Activated CD8-positive, alpha-beta memory T cell treated with anti-CD3 and anti-CD28 coated beads, Interleukin-2, amount 50 U/mL, for 48 hours (primary cell): ENCODE measurements at places on chromosomes 3 and 15.

GRCh38 chr3:64384561-64384960 is 159.3 kb upstream of the PRICKLE2 start:
- DNase-seq, result no peak

DNA sequence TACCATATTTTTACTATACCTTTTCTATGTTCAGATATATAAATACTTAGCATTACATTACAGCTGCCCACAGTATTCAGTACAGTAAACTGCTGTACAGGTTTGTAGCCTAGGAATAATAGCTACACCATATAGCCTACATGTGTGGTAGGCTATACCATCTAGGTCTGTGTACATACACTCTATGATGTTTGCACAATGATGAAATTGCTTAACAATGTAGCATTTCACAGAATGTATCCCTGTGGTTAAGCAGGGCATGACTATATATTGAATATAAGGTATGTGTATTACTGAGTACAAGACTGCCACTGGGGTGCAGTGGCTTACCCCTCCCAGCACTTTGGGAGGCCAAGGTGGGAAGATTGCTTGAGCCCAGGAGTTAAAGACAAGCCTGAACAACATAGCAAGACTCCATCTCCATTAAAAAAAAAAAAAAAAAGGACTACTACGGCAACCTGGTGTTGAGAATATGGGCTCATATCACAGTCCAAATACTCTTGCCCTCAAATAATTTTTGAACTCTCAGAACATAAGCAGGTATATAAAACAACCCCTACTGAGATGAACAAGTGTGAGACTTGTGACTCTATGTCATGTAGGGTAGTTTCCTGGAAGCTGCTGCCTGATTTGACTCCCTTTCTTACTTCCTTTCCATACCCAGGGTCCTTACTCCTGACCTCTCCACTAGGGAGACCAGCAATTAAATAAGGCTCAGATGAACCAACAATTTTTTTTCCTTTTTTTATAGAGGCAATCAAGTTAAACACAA is 4.8 kb downstream of the PPP1R14D start:
- no peak for DNase-seq

DNA sequence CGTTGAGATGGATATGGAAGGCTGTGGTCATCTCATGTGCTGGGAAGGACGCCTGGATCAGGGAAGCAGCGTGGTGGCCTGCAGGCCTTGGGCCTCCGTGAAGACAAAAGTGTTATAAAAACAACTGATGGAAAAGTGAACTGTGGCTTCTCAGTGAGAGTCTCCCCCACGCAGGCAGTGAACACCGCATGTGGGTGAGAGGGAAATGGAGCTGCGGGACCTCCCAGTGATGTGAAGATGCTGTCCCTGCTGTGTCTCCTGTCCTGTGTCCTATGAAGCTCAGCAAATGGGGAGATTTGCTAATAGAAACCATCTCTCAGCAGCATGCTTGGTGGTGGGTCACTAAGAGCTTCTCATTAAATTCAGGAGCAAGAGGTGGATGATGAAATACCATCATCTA is 25.1 kb downstream of the NSMCE3 start:
- DNase-seq, result no peak

DNA sequence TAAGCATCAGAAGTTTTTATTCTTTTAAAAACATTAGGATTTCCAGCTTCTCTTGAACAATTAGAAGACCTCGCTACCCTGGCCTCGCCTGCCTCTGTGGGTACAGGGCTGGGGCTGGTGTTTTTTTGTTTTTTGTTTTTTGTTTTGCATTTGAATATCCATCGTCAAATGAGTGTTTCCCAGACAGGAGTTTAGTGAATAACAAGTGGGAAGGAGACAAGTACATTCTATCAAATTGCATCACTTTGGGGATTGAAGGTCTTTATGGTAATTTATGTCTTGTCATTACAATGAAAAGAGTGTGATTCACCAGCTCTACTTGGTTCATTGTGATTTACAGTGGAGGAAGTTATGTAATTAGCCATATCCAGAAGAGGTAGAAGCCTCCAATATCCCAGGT is 161.1 kb upstream of the UBE2E1 start:
- no peak for DNase-seq

- no peak for DNase-seq
Observed at GRCh38 chr3:29711255-29711771, 430.4 kb downstream of the RBMS3 start.

DNA sequence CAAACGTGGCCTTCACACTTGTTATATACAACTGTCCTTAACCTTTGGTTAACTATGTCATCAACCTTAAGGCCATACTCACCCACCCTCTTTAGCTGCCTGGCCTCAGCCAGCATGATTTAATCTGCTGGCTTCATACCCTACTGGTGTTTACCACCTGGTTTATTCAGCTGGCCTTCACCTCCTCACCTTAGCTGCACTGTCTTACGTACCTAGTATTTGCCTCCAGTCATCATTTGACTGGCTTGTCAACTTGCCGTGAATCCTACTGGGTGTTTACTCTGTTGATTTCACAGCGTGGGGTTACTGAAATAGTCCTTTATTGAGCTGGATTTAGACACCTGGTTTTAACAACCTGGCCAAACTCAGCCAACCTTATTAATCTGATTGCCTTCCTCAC is 102.8 kb downstream of the IL12A start:
- no peak for DNase-seq

GRCh38 chr15:82549199-82549665 is 9.0 kb upstream of the RPS17 start:
- DNase-seq, result no peak

DNA sequence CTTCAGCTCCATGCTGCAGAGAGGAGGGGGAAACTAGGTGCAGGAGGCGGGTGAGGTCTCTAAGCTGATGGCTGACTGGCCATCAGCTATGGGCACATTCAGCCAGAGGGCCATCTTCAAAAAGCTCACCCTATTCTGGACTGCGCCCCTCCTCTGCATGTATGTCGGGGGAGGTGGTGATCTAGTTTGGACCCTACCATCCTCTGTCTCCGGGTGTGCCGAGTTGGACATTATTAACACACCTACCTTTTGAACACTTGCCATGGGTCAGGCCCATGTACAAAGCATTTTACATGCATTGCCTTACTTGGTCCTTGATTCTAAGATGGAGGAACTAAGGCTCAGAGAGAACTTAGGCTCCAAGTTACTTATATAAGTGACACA is 1.4 kb downstream of the NISCH start:
- no peak for DNase-seq

DNA sequence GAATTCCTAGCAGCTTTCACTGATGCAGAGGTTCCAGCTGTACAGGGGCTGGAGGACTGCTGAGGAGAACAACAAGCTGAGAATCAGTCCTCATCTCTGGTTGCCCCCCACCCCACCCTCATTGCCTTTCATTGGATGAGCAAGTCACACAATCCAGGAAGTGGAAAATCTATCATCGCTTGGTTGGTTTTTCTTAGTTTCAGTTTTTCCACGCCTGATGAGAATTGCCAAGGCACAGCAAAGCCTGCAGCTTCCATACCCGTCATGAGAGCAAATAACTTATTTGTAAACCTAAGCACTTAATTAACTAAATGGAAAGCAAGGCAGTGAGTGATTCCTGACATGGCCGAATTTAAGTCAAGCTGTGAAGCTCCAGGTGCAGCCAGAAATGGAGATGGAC is 21.4 kb upstream of the LIPC start:
- DNase-seq, result no peak

- DNase-seq, result no peak
Observed at GRCh38 chr15:52294881-52295420, 653 bp downstream of the MYO5C start.

- DNase-seq, result peak; percentile 62
Observed at GRCh38 chr3:72997421-72997961, 880 bp downstream of the PPP4R2 start.

DNA sequence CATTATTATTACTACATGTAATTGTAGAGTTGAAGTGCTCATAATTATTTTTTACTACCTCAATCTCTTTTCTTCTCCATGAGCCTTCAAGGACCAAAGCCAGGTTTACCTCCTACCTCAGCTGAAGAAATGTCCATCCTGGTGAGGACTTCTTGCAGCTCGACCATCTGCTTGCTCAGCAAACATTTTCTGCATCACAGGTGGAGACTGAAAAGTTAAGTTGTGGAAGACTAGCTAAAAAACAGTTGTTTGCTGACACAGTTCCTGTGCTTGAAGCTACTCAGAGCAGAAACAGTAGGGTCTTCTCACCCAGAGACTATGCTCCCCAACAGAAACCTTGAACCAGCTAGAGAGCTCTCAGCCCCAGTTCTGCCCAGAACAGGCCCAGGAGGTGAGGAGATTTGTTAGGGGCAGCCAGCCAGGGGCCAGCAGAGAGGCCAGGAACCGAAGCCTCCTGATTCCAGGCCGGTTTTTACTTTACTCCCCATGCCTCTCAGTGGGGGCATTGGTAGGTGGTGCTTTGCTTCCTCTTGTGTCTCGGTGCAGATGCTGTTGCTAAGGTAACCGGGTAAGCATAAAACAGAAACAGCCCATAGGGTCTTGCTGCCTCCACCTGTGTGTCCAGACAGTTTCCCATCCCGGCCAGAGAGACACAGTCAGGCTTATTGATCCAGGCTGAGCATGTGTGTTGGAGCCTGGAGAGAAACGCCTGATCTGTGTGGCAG is 54.9 kb downstream of the CCNL1 start:
- DNase-seq, result no peak

DNA sequence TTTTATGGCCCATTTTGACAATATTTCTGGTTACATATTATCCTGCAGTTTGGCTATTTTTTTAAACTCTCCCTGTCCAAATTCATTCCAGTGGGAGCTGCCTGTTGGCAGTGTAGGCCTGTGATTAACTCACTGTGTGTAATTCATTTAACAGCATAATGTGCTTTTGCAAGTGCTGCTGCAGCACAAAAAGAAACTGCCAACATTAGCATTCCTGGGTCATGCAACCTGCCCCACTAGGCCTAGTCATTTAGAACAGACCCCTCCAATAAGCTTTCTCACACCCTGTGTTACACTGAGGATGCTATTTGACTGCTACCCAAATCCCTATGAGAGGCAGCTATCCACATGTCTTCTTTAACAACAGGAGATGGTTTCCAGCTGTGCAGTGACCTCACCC is 251.2 kb upstream of the UBE2E2 start:
- DNase-seq, result no peak

- no peak for DNase-seq
Observed at GRCh38 chr15:36497901-36498300, 81.5 kb upstream of the CDIN1 start.

DNA sequence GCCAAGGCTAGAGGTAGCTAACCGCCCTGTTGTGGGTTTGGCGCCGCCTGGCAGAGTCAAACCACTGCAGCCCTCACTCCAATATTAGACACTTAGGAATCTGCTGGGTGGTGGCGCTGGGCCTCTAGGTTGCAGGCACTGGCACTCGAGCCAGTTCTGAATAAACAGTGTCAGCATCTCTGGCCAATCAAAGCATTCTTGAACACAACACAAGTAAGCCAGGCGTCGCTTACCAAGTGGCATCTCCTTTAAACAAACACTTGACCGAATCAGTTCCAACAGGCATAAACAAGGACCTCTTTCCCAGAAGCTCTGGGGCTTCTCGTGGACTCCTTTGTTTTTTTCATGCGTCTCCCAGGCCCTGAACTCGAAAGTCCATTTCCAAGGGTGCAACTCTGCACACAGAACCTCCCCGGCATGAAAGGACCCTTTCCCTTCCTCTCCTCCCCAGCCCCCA is 82.3 kb downstream of the LRIG1 start:
- DNase-seq, result no peak

DNA sequence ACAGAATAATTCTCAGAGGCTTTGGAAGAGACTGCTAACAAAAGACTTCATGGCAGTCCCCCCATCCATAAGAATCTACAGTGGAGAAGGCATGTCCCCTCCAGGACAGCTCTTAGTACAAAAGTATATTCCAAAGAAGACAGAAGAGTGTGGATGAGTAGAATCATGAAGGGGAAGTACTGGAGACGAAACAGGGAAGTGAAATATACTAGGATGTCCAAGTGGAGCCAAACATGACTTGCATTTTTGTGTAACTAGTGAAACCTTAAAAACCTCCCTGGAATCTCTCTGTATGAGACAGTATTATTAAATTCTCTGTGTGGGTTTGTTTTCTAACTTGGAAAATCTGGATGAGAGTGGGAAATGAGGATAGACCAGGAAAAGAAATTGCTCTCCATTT is 312.4 kb downstream of the RSL24D1 start:
- DNase-seq, result no peak

DNA sequence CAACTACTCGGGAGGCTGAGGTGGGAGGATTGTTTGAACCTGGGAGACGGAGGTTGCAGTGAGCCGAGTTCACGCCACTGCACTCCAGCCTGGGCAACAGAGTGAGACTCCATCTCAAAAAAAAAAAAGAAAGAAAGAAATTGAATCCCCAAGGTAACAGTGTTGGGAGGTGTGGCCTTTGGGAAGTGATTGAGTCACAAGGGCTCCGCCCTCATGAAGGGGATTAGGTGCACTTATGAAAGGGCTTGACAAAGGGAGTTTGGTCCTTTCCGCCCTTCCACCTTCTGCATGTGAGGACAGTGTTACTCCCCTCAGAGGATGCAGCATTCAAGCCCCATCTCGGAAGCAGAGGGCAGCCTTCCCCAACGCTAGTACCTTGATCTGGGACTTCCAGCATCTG is 21.3 kb downstream of the POC1A start:
- DNase-seq, result no peak

- DNase-seq, result no peak
Observed at GRCh38 chr3:141986548-141987107, 110.2 kb downstream of the ATP1B3 start.

- DNase-seq, result no peak
Observed at GRCh38 chr3:174097686-174098085, 700.1 kb downstream of the NLGN1 start.

- no peak for DNase-seq
Observed at GRCh38 chr3:14323401-14324223, 78.8 kb upstream of the SLC6A6 start.

GRCh38 chr15:52796753-52797520 is 6.8 kb upstream of the ONECUT1 start:
- DNase-seq, result no peak

GRCh38 chr3:45194791-45195190 is 31.3 kb downstream of the TMEM158 start:
- DNase-seq, result no peak

- DNase-seq, result no peak
Observed at GRCh38 chr3:42714171-42714852, 11.7 kb upstream of the HHATL start.

DNA sequence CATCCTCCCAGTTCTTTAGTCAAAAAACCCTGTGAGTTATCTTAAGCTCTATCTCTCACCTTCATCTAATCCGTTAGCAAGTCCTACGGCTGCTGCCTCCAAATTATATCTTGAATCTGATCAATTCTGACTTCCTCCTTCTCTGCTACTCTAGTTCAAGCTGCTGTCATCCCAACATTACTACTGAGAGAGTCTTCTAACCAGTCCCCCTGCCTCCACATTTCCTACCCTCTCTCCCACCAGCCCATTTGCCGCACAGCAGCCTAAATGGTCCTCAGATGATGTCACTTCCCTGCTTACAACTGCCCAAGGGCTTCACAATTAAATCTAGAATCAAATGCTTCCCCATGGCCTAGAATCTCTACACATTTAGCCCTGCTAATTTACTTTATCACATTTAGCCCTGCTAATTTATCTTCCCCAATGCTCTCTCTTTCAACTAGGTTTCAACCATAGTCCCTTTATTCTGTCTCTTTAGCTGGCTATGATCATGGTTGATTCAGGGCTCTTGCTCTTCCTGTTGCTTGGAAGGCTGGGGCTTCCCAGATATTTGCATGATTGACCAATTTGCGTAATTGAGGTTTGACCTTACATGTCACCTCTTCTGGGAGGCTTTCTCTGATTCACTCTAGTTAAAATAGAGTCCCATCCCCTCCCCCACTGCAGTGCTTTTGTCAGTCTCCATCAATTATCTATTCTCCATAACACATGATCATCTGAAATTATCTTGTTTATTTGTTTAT is 11.0 kb upstream of the ARL14 start:
- no peak for DNase-seq
